ENCODE measurements at places on chromosomes 16 and 17.

DNA sequence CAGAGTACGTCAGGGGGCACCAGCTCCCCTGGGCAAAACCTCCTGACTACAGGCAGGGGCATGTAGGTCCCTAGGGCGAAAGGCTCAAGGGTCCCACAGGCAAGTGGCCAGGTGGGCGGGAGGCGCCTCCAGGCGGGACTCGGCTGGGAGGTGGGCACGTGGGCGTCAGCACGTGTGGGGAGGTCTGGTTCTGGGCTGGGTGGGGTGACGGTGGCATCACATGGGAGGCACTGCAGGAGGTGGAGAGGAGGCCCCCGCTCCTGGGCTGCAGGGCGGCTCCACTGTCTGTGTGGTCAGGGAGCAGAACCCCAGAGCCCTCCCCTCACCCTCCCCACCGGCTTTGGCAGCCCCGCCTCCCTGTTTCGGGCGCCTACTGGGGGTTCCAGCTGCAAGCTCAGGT lies 52.7 kb downstream of the ACTG1 start:
- no peak for DNase-seq

GRCh38 chr17:40108970-40109824 lies 8.8 kb upstream of the NR1D1 start:
- DNase-seq = no peak

GRCh38 chr17:45314741-45315647 lies 1.8 kb downstream of the MAP3K14 start:
- no peak for DNase-seq

DNA sequence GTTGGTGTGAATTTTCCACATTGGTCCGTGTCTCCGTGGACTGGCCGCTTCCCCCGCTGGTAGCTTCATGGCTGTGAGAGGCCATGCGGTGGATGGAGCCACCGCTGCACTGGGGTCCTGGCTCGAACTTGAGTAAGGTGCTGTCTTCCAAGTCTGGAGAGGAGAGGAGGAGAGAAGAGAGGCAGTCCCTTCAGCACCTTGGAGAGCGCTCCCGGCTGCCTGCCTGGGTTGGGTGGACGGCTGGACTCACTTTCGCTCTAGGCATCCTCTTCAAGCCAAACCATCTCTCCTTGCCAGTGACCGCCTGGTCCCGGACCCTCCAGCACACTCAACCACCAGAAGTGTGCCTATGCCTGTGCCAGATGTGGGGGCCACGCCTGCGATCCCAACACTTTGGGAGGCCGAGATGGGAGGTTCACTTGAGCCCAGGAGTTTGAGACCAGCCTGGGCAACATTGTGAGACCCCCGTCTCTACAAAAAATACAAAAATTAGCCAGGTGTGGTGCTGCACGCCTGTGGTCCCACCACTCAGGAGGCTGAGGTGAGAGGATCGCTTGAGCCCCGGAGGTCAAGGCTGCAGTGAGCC lies 6.2 kb downstream of the JPH3 start:
- DNase-seq = no peak

- no peak for DNase-seq
Measured at GRCh38 chr16:78455861-78456260, 356.4 kb downstream of the WWOX start.

DNA sequence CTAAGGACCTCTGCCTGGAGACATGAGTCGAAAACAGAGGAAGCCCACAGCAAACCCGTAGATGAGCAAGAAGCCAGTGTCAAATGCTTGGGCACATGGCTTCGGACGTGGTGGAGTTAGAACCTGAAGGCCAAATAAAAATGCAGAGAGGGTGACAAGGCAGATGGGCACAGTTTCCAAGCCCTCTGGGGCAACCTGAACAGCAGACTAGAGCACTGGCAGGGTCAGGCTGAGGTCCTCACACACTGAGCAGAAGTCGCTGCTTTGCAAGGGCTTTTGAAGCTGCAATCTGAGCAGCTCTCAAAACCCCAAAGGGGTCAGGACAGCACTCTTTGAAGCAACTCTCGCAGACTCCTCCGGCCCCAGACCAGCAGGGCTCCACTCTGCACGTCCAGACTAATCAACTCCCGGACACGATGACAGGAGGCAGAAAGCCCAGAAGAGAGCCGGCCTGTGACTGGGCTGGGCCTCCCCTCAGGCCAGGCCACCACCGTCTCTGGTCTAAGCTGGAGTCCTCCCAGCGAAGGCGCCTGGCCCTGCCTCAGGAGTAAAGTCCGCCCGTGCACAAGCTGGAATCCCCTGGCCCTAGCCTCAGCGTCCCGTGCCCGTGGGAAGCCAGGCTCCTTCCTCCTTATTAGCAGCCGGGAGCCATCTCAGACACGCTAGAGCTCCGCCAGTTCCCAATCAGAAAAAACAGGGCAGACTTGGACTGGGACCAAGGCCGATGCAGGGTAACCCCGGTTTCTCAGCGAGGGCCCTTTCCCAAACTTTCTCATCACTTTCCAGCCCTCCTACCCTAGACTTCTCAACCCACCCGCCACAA lies 924 bp downstream of the SMARCD2 start:
- DNase-seq = no peak

- DNase-seq = no peak
Measured at GRCh38 chr17:411421-412120, 59.0 kb upstream of the RPH3AL start.

GRCh38 chr17:64260886-64261285 lies 2.2 kb downstream of the TEX2 start:
- no peak for DNase-seq

- DNase-seq = no peak
Measured at GRCh38 chr17:81161536-81161935, 3.8 kb upstream of the PVALEF start.

GRCh38 chr17:45052052-45052772 lies 780 bp upstream of the DCAKD start:
- DNase-seq = no peak

DNA sequence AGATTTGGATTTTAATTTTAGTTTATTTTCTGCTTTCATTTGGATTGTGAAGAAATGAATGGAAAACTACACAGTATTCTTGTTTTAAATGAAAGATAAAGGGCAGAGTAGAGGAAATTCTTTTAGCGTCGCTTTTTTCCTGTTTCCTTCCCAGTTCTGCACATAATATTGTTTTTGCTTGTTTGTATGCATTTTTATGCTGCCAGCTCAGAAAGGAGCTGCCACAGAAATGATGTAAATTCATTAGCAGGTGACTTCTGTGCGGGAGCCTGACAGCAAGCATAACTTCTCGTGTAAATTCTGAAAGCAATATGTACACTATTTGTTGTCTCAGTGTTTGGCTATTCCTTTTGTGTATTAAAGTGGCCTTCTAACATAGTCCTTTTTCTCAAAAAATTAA lies 234.6 kb downstream of the PHKB start:
- DNase-seq = no peak

DNA sequence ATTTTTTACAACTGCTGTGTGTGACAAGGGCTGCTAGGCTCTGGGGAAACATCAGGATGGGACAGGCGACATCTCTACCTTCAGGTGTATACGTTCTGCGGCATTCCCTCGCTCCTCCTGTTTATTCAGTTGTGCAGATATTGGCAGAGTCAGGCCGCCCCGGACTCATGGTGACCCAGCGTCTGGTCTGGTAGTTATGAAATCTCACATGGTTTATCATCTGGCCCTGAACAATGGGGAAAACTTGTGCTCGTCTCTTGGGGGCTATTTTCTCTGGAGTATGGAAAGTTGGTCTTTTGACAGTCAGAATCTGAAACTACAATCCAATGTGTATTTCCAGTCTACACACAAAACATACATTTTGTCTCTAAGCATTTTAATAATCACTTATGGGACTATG lies 3.3 kb downstream of the MARCHF10 start:
- DNase-seq = no peak

- DNase-seq = no peak
Measured at GRCh38 chr16:59180083-59180476, 446.0 kb upstream of the GOT2 start.

DNA sequence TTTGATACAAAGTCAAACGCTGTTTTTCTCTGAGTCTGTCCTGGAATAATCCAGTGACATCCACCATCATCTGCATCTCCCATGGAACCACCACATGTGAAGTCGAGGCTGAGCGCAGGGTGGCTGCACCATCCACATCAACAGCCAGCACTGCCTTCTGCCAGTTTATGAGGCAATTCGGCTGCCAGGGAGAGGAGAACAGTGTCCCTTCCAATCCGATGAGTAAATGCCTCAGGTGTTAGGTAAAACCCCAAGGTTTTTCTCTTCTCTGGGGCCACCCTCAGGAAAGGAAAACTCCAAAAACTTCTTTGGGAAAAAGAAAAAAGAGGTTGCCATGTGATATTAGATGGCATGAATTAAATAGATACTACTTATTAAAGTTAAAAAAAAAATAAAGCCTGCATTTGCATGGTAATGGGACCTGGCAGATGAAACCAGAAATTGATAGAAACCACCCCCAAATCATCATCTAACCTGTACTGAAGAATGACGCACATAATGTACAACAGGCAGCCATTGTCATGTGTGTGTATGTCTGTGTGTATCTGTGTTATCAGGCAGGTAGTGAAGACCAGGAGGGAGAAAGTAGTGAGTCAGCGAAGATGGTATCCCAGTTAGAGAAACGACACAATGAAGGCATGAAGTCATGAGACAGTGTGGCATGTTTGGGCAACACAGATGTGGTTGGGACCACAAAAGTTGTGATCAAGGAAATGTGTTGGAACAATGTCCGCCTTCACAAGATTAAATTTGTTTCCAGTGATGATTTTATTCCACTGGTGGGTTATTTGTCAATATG lies 478.7 kb downstream of the CDH13 start:
- no peak for DNase-seq

GRCh38 chr16:3022208-3022683 lies 1.5 kb downstream of the HCFC1R1 start:
- DNase-seq = peak; percentile 69

GRCh38 chr16:4947722-4948503 lies 10.2 kb upstream of the SEC14L5 start:
- no peak for DNase-seq

GRCh38 chr17:42485680-42486079 lies 27.0 kb downstream of the ATP6V0A1 start:
- DNase-seq = no peak

DNA sequence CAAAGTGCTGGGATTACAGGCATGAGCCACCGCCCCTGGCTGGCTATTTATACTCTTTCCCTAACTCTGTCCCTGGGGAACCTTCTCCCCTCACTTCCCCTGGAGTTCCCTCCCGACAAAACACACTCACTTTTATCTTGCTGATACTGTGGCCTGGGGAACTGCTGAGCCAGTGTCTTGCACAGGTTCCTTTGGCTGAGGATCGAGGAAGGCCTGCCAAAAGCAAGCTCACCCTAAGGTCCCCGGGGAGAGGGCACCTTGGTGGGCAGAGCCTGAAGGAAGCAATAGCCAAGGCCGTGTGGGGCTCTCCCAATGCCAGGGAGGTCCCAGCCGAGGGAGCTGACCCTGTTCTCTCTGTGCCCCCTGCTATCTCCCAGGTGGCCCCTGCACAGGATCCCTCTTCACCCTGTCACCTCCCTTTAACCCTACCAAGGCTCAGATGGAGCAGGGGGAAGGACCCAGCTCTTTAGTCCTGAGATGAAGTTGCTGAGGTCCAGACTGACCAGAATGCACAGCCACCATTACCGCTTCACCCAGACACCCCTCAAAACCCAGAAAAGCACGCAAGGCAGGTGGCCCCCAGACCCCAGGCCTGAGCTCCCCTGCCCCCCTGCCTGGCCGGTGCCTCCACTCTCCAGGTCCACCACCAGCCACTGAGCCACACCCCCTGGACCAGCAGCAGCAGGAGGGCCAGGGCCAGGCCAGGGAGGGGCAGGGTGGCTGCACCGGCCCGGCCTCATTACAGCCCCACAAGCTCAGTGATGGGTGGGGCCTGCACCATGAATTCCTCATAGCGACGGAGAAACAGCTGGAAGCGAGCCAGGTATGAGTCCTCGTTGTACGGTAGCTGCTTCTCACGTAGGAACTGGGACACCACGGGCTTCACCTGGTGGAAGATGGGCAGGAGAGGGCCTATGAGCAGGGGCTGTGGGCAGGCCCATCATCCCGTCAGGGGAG lies 5.1 kb upstream of the FDXR start:
- no peak for DNase-seq

- no peak for DNase-seq
Measured at GRCh38 chr16:2858245-2859025, 465 bp upstream of the PRSS22 start.

DNA sequence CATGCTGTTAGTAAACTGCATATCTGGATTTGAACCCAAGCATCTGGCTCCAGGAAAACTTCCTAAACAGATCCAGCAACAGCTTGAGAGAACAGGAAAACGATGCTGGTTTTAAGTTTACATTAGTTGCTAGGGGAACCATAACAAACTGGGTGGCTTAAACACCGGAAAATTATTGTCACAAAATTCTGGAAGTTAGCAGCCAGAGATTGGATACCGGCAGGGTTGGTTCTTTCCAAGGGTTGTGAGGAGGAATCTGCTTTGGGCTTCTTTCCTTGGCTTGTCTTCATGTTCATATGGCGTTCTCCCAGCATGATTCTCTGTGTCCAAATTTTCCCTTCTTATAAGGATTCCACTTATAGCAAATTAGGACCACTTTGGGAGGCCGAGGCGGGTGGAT lies 276.9 kb upstream of the TOM1L1 start:
- DNase-seq = no peak

GRCh38 chr17:2459917-2460271 lies 51.8 kb downstream of the METTL16 start:
- DNase-seq = no peak

GRCh38 chr17:2749784-2750181 lies 331 bp upstream of the CCDC92B start:
- peak; percentile 42 for DNase-seq

GRCh38 chr17:28125526-28126378 lies 83.3 kb downstream of the NLK start:
- DNase-seq = no peak

- no peak for DNase-seq
Measured at GRCh38 chr17:71055128-71055527, 885.8 kb downstream of the KCNJ2 start.

GRCh38 chr17:61997664-61998063 lies 67.4 kb downstream of the MED13 start:
- DNase-seq = no peak

DNA sequence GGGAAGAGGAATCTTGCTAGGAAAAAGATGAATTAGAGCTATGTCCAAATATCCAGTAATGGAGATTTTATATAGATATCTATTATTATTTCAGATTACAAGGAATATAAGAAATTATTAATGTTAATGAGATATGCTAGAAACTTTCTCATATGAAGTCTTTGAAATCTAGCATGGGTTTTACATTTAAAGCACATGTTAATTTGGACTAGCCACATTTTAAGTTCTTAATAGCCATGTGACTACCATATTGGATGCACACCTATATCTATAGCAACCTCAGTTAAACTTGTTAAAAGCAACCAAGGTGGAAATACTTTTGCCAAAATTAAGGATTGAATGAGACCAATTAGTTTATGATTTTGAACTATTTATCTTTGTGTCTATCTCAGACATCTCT lies 86.7 kb upstream of the CNTNAP4 start:
- no peak for DNase-seq
